ENCODE measurements at places on chromosomes 1 and 21. TPM values are rescaled to one million over a fixed set of nuclear protein-coding genes. Genes with fewer than 3 reads are reported as not detected.

DNA sequence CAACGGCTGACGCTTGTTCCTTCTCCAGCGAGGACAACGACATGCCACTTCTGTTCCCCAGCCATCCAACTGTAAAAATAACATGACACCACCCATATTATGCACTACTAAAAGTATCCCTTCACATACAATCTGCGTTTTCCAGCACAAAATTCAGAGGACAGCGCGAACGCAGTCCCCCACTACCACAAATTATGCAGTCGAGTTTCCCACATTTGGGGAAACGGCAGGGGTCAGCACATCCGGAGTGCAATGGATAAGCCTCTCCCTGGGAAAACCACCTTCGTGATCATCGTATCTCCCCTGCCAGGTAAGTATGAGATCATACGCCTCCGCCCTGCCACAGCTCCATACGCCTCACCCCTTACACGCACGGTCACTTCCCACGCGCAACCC lies 120.9 kb downstream of the PPIAL4G start:
- DNase-seq: no peak

DNA sequence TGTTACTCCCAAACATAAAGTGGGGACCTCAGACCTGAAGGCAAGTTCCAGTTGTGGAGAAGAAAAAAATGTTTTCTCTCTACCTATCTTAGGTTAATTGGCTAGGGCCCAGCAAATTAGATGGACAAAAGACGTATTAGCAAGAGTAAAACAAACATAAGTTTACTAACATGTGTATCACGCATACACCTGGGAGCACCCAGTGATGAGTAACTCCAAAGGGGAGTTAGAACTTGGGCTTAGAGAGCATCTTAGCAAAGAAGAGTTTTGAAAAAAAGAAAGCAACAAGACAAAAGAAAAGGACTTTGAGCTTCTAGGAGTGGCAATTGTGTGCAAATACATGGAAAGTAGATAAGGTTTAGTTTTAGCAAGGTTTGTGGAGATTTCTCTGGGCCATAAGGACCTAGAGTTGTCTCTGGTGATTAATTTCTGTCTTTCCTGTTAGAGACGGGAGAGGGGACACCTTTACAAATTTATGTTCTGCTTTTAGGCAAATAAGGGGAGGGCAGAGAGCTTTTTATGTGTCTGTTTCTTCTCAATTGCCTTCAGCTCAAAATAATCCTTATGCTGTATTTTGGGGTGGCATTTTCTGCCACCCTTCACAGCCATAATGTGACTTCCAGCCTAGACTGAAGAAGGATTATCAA lies 76.7 kb upstream of the PTGFRN start:
- no peak for DNase-seq

FCRL6 gene
- total RNA-seq: not detected

- DNase-seq: no peak
These were observed 17.8 kb upstream of the NFASC start for GRCh38 chr1:204852854-204853253.

- DNase-seq: no peak
These were observed 53.0 kb downstream of the EPHB2 start for GRCh38 chr1:22763487-22764200.

- DNase-seq: no peak
These were observed 324.4 kb downstream of the ADGRL2 start for GRCh38 chr1:82125119-82125518.

DNA sequence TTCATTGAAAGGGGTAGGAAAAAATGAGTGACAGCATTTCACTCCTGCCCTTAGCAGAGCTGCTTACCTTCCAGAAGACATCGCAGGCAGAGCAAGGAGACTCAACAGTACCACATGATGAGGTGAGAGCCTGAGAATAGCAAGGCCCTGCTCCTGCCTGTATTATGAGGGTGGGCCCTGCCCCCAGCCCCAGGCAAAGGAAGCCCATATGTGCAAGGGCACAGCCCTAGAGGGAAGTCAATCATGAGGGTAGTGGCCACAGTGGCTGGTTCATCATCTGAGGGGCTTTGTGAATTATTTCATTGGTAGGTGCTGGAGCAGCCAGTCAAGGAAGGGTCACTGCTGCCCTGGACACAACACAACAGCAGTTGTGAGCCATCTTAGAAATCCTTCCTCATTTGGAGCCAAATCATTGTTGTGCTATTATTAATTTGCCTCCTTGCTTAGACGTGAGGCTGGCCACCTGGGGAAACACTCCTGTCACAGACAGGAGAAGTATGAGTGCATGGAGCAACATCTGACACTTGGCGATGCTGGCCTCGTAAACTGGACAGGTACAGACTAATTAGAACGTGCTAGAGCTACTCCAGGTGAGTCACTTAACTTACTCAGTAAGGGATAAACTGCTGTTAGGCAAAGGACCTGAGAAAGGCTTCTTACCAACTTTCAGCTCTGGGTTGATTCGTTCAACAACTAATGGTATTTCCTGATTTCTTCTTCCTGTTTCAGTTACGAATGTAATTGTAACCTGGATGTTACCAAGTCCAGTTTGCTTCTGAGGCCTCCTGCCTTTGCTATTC lies 22.7 kb upstream of the ACBD6 start:
- DNase-seq: no peak

S100A7A gene
- total RNA-seq: not detected

DNA sequence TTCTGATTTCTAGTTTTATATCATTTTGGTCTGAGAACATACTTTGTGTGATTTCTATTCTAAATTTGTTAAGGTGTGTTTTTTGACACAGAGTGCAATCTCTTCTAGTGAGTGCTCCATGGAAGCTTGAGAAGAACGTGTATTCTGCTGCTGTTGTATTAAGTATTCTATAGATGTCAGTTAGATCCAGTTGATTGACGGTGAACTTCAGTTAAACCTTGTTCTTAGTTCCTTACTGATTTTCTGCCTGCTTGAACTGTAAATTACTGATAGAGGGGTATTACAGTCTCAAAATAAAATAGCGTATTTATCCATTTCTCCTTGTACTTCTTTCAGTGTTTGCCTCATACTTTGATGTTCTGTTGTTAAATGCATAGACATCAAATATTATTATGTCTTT lies 248.1 kb upstream of the GREM2 start:
- no peak for DNase-seq

PROK1 gene
- total RNA-seq: not detected

DNA sequence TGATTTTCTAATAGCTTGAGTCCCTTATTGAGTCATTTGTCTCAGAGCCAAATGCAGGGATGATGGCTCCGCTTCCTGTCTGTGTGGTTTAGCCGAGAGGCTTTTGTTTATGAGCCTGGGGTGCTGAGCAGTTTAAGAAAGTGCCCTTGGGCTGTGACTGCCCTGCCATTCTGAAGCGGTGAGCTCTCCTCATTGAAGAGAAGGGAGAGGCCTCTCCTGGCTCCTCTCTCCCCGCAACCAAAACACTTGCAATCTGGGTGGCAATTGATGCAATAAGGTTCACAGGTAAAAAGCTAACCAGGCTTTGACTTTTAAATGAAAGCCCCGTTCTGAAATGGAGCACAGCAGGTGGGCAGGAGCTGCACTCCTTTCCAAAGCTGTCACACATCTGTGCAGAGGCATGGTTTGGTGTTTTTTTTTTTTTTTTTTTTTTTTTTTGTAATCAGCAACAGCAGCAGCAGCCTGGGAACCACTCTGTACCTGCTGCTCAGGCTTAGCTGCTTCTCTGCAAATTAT lies 403.7 kb downstream of the SIPA1L2 start:
- peak; percentile 24 for DNase-seq

DNA sequence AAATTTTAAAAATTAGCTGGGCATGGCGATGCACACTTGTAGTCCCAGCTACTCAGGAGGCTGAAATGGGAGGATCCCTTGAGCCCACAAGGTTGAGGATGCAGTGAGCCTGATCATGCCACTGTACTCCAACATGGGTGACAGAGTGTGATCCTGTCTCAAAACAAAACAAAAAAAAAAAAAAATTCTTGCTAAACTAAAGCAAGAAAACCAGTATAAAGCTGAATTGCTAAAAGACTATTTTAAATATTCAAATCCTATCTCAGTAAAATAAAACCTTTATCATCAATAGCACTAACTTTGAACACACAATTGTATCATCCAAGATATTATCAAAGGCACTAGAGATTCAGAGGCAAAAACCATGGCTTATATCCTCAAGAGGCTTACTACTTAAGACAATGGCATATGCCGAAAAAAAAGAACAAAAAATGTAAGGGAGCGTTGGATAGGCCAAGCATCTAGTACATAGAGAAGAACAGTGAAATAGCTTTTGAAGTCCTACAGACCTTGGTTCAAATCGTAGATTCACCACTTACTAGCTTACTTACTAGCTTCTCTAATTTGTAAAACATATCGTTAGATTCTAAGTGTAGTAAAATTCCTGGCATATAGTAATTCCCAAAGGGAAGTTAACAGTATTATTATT lies 3.6 kb downstream of the EPS15 start:
- DNase-seq: no peak

DNA sequence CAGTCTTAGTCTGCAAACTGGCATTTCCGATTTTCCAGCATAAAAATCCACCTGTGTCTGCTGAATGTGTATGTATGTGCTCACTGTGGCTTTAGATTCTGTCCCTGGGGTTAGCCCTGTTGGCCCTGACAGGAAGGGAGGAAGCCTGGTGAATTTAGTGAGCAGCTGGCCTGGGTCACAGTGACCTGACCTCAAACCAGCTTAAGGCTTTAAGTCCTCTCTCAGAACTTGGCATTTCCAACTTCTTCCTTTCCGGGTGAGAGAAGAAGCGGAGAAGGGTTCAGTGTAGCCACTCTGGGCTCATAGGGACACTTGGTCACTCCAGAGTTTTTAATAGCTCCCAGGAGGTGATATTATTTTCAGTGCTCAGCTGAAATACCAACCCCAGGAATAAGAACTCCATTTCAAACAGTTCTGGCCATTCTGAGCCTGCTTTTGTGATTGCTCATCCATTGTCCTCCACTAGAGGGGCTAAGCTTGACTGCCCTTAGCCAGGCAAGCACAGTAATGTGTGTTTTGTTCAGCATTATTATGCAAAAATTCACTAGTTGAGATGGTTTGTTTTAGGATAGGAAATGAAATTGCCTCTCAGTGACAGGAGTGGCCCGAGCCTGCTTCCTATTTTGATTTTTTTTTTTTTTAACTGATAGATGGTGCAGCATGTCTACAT lies 2.5 kb upstream of the OLFML3 start:
- DNase-seq: no peak

PRKCZ gene
- total RNA-seq: 120 TPM

AIRE gene
- total RNA-seq: not detected

- no peak for DNase-seq
These were observed 84.9 kb upstream of the C21orf91 start for GRCh38 chr21:17903929-17904639.

GRCh38 chr1:228891272-228892034 lies 156.2 kb downstream of the RHOU start:
- no peak for DNase-seq

- no peak for DNase-seq
These were observed 437.0 kb downstream of the PTPRC start for GRCh38 chr1:199075792-199076191.

DNA sequence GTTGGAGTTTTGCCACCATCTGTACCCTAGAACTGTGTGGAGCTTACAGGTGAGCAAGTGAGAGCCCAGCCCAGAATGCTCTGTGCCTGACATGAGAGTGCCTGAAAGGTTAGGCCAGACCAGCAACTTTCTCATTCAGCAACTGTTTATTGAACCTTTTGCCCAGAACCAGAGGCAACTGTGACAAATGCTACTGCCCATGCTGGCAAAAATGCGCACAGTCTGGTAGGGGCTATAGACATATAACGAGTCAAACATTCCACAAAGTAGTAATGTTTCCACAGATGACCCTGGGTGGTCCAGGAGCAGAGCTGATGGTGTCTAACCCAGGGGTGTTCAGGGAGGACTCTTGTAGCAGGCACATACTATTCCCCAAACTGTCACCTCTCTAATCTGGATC lies 56.0 kb upstream of the GCLM start:
- no peak for DNase-seq
